ENCODE measurements at places on chromosomes 6 and 20.

GRCh38 chr6:85143676-85144075, 306.2 kb upstream of the NT5E start:
- no peak for DNase-seq

DNA sequence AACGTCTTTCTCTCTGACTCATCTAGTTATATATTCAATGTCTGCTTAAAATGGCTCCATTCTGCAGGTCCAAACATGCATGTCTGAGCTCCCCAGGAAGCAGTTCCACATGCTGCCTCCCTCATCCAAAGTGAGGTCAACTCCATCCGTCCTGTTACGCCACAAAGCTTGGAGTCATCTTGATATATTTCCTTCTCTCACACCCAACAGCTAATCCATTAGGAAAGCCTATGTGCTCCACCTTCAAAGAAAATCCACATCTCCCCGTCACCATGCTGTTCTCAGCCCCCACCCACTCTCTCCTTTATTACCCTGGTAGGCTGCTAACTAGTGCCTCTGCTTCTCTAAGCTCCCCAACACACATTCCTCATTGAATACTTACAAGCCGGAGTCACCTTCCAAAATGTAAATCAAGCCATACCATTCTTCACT, 130.2 kb upstream of the SYNDIG1 start:
- DNase-seq, result no peak

DNA sequence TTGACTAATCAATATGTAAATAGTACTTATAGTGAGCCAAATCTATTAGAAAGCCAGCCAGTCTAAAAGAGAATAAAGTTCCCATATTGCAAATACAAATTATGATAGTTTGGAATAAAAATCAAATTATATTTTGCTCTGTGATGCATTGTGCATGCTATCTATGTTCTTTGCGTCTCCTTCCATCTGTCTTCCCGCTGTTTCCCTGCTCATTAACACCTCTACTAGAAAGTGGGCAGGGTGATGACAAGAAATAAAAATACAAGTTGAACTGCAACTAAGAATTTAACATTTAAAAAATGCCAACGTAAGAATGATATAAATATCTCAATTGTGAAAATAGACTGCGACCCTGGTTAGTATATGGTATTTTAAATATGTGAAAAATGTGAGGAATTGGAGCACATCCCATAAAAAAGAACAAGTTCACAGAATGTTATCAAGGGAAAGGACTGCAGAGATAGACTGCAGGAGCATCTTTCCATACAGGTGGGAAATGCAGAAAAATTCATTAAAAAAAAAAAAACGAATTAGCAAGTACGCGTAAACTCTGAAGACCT, 157.6 kb upstream of the PDE7B start:
- no peak for DNase-seq

DNA sequence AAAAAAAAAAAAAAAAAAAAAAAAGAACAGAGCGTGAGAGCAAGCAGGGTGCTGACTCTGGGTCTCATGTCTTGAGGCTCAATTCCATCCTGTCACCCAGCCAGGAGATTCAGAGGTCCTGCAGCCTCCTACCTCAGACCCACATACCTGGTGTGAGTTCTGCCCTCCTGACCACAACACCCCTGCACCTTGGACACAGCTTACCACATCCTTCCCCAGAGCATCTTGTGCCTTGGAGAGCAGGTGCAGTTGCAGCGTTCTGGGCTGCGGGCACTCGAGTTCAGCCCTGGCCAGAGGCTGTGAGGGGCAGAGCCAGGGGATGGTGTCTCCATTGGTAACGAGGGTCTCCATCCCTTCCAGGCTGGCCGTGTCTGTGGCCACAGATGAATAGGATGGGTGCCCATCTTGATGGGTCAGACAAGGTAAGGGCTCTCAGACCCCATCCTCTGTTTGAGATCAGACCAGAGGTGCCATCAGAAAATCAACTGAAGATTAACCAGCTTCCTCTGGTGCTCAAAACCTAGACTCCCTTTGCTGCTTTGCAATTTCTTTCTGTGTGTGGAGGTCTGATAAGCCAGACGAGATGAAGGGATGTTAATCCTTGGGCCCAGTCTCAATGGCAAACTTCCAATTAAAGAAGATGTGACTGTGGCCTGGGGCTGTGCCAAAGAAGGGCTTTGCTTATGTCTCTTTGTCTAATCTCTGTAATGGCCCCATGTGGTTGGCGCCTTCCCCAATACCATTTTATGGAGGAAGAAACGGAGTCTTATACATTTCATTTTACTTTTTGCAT, 14.7 kb upstream of the ZNF831 start:
- DNase-seq, result no peak

DNA sequence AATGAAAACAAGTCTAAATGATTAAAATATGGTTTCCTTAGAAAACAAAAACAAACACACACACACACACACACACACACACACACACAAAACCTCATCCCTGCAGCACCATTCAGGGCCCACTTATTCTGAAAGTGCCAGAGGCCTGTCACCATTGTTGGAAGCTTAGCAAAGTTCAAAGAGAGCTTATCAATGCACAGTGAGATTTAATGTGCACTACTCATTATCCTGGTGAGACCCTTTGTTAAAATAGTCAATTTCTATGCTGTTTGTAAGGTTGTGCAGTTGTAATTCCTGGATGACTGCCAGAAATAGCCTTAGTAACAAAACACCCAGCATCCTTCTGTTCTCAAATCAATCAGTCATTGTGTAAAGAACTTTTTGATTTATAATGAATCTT, 482.9 kb downstream of the GRIK2 start:
- DNase-seq, result no peak

DNA sequence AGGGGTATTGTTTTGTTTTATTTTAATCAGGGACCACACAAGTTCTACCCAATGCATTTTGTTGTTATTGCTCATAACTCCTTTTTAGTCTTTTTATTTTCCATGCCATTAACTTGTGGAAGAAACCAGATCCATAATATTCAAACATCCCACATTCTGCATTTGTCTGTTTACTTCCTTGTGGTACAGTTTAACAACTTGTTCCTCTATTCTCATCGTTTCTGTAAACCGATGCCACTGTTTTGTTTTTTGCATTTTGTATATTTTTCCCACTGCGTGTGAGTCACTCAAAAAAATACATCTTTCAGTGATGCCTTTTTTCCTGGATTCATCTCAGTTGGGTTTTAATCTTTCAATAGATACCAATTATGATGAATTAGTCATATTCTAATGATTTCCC, 22.3 kb downstream of the SF3B5 start:
- no peak for DNase-seq

GRCh38 chr20:23200914-23201313, 114.8 kb upstream of the CD93 start:
- DNase-seq, result no peak

GRCh38 chr20:22805219-22805618, 220.8 kb upstream of the FOXA2 start:
- peak; percentile 6 for DNase-seq

DNA sequence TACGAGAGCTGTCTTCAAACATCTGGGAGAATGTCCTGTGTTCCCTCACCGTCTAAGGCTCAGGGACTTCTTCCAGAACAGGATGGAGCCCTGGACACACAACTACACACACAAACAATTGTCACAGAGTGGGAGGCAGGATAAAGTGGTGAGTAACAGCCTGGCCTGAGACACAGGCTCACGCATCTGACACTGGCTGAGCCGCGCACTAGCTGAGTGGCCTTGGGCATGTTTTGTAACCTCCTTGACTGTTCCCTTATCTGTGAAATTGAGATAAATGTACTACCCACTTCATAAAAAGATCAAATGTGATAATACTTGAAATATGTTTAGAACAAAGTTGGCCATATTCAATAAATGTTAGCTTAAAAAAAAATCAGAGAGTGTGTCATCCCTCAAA, 132.4 kb upstream of the ARMC2 start:
- DNase-seq, result no peak

DNA sequence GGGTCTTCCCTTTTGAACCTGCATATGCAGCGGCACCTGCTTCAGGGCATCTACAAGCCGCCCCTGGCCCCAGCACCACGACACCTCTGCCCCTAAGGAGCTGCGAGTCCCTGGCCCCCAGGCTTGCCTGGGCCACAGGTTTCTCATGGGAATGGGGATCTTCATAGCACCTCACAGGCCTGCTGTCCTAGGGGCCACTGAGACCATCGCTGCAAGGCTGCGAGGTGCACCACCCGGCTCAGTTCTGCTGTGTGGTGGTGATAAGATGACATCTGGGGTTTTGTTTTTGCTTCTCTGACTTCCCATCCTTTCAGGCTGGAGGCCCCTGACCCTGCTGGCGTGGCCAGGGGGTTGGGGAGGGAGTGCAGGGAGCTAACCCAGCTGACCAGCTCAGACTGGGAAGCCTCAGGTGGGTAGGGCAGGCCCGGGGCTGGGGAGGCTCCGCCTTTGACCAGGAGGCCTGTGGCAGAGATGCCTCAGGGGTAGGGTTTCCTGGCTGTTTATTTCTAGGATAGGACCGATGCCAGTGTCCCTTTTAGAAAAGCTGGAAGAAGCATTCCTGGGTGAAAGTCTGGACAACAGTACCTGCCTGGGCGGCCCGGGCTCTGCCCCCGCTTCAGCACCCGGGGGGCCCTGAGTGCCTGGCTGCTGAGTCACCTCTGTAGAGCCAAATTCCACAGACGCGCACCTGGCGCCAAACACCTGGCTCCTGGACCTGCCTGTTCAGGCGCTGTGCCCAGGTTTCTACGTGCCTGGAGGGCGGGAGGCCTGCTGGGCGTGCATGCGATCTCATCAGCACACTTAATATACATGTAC, 264.7 kb downstream of the DLL1 start:
- DNase-seq, result no peak

DNA sequence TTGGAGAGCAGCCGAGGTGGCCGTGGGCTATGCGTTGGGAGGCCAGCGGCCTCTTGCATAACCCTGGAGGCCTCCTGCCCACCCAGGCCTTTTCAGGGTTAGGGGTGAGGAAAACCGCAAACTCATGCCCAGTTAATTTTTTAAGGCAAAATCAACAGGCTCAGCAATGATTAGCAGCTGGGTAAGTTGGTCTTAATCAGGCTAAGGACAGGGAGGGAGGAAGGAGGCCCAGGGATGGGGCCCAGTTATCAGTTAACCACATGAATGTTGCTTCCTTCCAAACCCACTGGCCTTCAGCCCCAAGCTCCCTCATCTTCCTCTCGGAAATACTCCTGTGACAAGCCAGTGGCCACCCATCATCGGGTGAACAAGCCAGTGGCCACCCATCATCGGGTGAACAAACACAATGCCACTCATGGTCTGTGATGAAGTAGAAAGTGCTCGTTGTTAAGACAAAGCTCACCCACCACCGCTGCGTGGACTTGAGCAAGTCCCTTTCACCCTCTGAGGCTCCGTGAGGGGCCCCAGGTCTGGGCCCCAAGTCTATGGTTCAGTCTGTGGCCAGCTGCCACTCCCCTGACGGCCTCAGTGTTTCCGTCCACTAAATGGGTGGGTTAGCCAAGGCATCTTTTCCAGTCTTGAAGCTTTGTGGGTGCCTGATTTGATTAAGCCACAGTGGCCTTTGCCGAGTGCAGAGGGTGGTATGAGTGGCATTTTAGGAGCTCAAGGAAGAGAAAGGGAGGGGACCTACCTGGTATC, 39.4 kb downstream of the HNF4A start:
- no peak for DNase-seq

GRCh38 chr6:16677458-16677857, 83.8 kb downstream of the ATXN1 start:
- no peak for DNase-seq

- no peak for DNase-seq
Observed at GRCh38 chr6:157012355-157012754, 235.2 kb downstream of the ARID1B start.

DNA sequence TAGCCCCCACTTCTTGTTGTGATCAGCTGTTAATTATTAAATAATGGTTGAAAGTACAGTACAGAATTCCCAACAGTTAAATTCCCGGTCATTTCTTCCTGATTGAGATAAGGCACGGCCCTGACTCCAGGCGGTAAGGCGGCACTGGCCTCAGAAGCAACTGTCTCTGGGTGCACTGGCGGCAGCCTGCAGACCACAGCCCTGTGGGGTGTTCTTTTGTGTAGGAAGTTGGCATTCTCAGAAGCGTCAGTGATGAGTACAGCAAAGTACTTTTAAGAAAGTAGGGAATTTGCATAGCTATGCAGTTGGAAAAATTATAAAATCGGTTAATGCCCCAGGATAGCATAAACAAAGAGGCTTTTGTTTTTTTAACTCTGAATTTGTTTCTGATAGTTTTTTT, 50.5 kb downstream of the SAMD5 start:
- DNase-seq, result no peak
